ENCODE measurements at places on chromosomes 13 and 19.

DNA sequence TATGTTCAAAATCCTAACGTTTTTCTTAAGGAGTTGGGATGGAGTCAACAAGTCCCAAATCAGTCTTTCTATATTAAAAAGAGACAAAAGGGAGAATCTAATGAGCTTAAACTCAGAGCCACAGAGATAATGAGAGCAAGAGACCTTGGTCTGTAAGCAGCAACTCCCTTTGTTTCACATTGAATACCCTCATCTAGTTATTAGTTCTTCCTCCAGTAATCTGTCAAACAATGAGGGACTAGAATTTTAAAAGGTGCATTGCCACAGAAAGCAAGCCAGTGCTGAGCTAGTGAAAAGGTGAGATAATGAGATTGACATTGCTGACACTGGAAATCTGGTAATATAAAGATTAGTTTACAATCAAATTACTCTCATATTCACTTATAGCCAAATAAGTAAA is 718.6 kb downstream of the DACH1 start:
- no peak for DNase-seq

- DNase-seq = no peak
Observed at GRCh38 chr19:56245121-56245740, 27.3 kb upstream of the EDDM13 start.

GRCh38 chr13:80712026-80712425 is 371.1 kb upstream of the SPRY2 start:
- DNase-seq = no peak

- DNase-seq = no peak
Observed at GRCh38 chr13:108669381-108669780, 40.0 kb downstream of the MYO16 start.

- DNase-seq = peak; percentile 46
Observed at GRCh38 chr19:51372649-51373504, at the start of gene NKG7. Gene NKG7 (minus strand): TSS chr19:51372654. CDS start chr19:51372535, 119 bp downstream.

- DNase-seq = no peak
Observed at GRCh38 chr19:41192574-41193429, at the start of gene CYP2S1. Gene CYP2S1 (plus strand): TSS chr19:41193219. CDS start chr19:41193265, 46 bp downstream.

DNA sequence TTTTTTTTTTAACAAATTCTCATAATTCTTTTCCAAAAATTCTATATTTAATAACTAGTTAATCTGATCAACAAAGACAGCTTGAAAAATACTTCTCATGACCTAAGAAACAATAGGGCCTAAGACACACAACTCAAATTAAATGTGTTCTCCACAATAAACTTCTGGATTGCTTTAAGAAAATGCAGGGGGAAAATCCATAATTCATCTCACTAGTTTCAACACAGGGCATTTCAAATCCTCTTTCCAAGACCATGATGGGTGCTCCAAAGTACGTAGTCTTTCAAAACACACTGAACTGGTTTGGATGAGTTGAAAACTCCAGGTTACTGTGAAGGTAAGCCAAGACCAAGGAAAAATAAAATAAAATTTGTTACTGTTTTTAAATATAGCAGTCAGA is 62.6 kb downstream of the DCLK1 start:
- DNase-seq = no peak

- no peak for DNase-seq
Observed at GRCh38 chr19:38402623-38402966, 298 bp upstream of the FAM98C start.

- no peak for DNase-seq
Observed at GRCh38 chr13:30314069-30314468, 6.7 kb upstream of the KATNAL1 start.

- peak; percentile 95 for DNase-seq
Observed at GRCh38 chr19:51703575-51704515, 10.7 kb downstream of the SPACA6 start.

- DNase-seq = peak; percentile 42
Observed at GRCh38 chr19:42270346-42271044, 1.4 kb downstream of the CIC start.

DNA sequence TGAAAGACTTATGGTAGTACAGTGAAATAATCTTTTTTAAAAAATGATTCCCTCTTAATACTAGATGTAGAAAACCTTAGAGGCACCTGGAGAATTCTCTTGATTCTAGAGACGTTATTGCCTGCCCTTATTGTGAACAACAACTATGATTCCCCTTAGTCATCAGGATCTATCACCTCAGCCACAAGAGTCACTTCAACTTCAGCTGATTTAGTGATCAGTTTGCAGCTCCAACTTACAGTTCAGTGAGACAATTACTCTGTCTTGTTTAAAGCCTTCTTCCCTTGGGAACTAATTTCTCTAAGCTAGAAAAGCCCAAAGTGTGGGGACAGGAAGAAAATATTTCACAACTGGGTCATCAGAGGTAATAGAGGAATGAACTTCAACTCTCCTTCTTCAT is 254.3 kb upstream of the SLITRK1 start:
- DNase-seq = no peak

DNA sequence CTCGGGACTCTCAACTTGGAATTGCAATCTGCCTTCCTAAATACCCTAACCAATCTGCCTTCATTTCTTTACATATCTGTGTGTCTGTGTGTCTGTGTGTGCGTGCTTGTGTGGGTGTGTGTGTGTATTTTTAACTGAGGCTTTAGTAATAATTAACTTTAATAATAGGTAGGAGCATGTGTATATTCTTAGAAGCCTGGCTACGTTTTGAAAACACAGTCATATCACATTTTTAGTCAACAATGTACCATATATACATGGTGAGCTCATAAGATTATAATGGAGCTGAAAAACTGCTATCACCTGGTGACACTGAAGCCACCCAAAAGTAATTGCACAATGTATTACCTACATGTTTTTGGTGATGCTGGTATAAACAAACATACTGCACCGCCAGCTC is 65.4 kb upstream of the ATXN8OS start:
- DNase-seq = no peak

- DNase-seq = no peak
Observed at GRCh38 chr13:44417446-44417845, 43.8 kb downstream of the SERP2 start.

All from activated T-helper 1 cell treated with Interleukin-2 at 50 U/mL for 16 hours (primary cell).